Stomach (tissue), 19 donors: ENCODE measurements at places on chromosomes 16 and 17. TPM values are rescaled to one million over a fixed set of nuclear protein-coding genes. Genes with fewer than 3 reads are reported as not detected.

DNA sequence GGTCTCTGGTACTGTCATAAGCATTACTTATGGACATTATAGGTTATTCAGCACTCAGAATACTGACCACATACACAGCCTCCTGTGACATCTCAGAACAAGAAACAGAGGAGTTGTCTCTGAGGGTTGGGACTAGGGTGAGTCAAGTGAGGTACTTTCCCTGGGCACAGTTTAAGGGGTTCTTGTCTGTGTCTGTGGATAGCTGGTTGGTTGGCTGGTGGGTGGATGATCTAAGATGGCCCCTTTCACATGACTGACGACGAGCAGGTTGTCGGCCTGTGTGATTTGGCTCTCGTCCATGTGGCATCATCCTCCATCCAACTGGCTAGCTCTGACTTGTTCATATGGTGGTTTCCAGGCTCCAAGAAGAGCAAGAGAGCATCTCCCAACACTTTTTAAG lies 163.9 kb downstream of the PRKCB start:
- no peak overlapping the region for H3K27ac ChIP-seq
- H3K4me1 ChIP-seq = no peaks in the 10 kb centered on the region
- no peaks in the 10 kb centered on the region for H3K36me3 ChIP-seq
- no peak for DNase-seq
- no peaks in the 10 kb centered on the region for H3K27me3 ChIP-seq

- H3K27me3 ChIP-seq = no peaks in the 10 kb centered on the region
- no peaks in the 10 kb centered on the region for H3K4me1 ChIP-seq
- H3K4me3 ChIP-seq = no peak overlapping the region
- DNase-seq = no peak
Observed at GRCh38 chr16:87995644-87996043, 44.4 kb downstream of the BANP start.

DNA sequence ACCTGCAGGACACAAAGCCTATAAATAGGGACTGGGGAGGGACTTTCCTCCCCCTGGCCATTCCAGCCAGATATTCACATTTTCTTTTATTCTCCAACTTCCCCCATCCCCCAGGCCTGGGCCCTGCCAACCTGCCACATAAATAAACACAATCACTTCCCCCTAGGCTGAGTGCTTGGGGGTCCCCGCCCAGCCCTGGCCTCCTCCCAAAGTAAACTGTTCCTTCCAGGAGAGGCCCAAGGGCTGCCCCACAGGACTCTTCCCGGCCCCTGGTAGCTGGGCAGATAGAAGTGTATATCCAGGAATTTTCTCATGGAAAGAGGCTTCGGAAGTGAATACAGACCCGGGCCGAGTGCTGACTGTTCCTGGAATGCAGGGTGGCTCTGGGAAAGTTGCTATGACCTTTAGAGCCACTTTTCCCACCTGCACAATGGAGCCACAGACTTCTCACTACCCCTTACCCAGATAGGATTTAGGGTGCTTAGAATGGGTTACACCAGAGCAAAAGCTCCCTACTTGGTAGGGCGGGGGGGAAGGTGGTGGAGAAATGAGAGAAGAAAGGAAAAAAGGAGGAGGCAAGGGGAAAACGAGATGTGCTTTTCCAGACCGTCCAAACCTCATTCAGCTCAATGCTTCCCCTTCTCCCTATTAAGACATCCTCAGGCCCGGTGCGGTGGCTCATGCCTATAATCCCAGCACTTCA lies 8.5 kb downstream of the CSF3 start:
- no peaks in the 10 kb centered on the region for H3K27me3 ChIP-seq
- no peak overlapping the region for H3K4me3 ChIP-seq
- peak; percentile 89 for DNase-seq

GRCh38 chr17:43219001-43219400 lies 7.3 kb downstream of the TMEM106A start:
- peaks cover 58% of the 10 kb centered on the region for H3K36me3 ChIP-seq
- no peak for DNase-seq
- no peak overlapping the region for H3K27ac ChIP-seq
- H3K27me3 ChIP-seq = no peaks in the 10 kb centered on the region
- no peak overlapping the region for H3K4me3 ChIP-seq

DNA sequence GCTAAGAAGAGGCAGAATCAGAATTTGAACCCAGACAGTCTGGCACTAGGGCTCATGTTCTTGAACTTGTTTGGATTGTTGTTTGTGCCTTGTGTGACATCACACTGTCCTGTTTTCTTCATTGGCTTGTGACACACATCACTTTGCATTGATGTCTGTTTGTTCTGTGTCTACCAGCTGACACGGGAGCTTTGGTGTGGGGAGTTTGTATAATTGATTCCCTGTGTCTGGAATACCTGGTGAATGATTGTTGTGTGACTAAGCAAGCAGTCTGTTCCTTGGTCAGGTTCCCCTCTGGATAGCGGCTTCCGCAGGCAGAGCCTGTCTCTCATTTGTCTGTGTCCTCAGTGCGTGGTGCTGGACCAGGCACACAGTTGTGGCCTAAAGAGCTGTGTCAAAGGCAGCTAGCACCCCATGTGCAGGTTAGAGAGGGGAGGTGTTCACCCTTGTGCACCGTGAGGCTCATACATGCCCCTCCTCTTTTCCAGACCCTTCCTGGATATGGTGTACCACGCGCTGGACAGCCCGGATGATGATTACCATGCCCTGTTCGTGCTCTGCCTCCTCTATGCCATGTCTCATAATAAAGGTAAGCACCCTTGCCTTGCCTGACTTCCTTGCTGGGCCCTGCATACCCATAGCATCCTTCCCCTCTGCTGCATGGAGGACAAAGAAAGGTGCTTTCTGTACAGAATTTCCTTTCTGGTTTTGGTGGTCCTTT lies 80.1 kb downstream of the CLEC16A start:
- peaks cover 25% of the 10 kb centered on the region for H3K36me3 ChIP-seq
- no peak overlapping the region for H3K27ac ChIP-seq
- H3K4me1 ChIP-seq = no peaks in the 10 kb centered on the region
- H3K4me3 ChIP-seq = no peak overlapping the region

The ITGAL gene
- total RNA-seq = 29.3 TPM

- no peaks in the 10 kb centered on the region for H3K36me3 ChIP-seq
- no peak overlapping the region for H3K27ac ChIP-seq
- DNase-seq = no peak
- H3K27me3 ChIP-seq = no peaks in the 10 kb centered on the region
- no peak overlapping the region for H3K4me3 ChIP-seq
Observed at GRCh38 chr16:64398793-64399192, 723.1 kb downstream of the CDH11 start.

The ADAM11 gene
- not detected for total RNA-seq

DNA sequence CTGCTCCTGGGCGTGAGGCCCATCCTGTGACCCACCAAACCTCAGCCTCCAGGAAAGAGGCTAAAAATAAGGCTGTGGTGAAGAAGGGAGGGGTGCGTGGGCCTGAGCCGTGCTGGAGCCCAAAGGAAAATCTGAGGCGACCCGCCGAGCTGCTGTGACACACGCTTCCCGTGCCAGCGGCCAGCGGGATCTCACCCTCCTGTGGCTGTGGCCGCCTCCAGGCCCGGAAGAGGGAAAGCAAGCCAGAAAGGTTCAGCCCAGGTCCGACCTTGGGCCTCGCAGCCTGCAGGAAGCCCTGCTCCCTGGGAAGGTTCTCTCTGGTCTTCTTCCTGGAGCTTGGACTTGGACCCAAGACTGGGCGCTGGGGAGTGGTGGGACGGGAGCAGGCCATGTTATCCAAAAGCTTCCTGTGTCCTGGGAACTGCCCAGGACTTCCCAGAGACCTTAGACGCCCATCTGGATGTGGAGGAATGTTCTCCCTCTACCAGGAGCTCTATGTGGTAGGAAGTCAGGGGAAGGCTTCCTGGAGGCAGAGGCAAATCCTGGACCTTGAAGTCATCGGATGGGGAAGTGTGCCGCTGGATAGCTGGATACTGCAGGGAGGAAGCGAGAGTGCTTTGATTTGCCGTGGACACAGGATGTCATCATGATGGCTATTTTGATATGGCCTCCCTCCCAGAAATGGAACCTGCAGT lies 11.4 kb downstream of the SPNS2 start:
- no peaks in the 10 kb centered on the region for H3K27me3 ChIP-seq
- peak overlapping the region; percentile 64 for H3K27ac ChIP-seq
- DNase-seq = peak; percentile 51
- no peaks in the 10 kb centered on the region for H3K36me3 ChIP-seq
- H3K4me3 ChIP-seq = no peak overlapping the region
- peaks cover 75% of the 10 kb centered on the region for H3K4me1 ChIP-seq

The ANKRD40CL gene
- 1.4 TPM for total RNA-seq

- H3K36me3 ChIP-seq = peaks cover 9% of the 10 kb centered on the region
- peaks cover 13% of the 10 kb centered on the region for H3K4me1 ChIP-seq
- H3K4me3 ChIP-seq = no peak overlapping the region
- no peak for DNase-seq
Observed at GRCh38 chr17:78027121-78027520, 68.6 kb downstream of the TNRC6C start.

DNA sequence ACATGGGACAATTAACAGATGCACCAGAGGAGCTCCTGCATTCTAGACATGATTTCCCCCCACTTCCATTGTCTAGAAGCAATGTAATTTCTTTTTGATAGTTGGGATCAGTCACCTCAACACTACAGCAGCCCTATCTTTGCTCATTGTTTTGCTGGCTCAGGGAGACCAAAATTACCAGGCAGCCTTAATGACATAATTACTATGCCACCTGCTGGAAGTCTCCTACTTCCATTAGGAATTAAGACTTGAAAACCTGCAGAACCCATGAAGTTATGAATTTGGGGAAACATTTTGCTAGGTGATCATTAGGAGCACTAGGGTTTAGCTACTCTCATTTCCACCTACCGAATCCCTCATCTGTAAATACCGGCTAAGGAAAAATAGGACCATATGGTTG lies 312.0 kb upstream of the CA10 start:
- no peaks in the 10 kb centered on the region for H3K27me3 ChIP-seq
- no peak overlapping the region for H3K27ac ChIP-seq
- no peaks in the 10 kb centered on the region for H3K36me3 ChIP-seq
- DNase-seq = no peak
- no peak overlapping the region for H3K4me3 ChIP-seq
- H3K4me1 ChIP-seq = no peaks in the 10 kb centered on the region

The CBFA2T3 gene
- total RNA-seq = 3.8 TPM

DNA sequence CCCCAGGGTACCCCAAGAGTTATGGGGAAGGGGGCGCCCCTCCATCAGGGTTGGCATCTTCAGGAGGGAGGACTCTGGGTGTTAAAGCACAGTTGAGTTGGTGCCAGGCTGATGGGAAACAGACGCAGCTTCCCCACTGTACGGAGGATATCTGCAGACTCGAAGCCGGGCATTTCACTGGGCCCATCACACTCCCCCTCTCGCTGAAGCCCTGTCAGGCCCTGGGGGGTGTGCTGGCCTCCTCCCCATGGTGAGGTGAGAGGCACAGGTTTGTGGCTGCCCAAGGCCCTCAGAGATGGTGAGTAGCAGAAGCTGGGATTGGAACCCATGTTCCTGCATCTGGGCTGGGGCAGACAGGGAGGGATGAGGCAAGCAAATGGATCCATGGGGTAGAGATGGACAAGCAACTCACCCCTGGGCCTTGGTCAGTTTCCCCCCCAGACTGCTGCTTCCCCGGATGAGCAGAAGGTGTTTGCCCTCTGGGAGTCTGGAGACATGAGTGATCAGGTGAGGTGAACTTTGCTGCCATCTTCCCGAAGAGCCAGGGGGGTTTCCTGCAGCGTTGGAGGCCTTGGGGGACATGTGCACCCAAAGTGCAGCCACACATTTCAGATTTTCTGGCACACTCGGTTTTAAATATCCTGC lies 31.0 kb downstream of the POLR3E start:
- H3K27ac ChIP-seq = no peak overlapping the region
- peaks cover 86% of the 10 kb centered on the region for H3K36me3 ChIP-seq
- no peak for DNase-seq

DNA sequence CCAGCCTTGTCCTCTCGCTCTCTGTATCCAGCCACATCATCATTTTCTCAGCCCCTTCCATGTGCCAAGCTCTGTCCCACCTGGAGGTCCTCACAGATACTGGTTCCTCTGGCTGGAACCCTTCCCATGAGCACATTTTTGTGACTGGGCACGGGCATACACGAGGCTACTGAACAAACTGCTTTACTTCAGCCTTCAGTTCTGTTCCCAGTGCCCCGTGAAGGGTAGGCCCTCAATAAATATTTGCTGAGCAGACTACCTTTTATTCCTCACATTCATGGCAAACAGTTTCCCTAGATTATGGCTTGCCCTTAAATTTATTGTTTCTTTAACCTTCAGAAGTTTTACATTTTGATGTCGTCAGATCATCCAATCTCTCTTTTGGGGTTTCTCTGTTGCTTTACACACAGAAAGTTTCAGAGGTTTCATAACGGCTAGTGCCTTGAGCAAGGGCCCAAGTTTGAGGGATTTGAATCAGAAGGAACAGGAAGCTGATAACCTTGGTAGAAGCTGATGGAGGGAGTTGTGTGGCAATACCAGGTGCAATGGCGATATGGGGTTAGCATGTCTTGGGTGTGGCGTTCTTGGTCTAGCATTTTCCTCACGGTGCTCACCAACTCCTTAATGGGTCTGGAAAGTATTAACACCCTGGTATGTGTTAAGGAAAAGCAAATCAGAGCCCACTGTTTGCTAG lies 27.8 kb downstream of the TMEM92 start:
- H3K27ac ChIP-seq = peak overlapping the region; percentile 88
- H3K36me3 ChIP-seq = no peaks in the 10 kb centered on the region
- H3K4me3 ChIP-seq = peak overlapping the region; percentile 25
- H3K27me3 ChIP-seq = no peaks in the 10 kb centered on the region
- H3K4me1 ChIP-seq = peaks cover 16% of the 10 kb centered on the region
- peak; percentile 79 for DNase-seq

DNA sequence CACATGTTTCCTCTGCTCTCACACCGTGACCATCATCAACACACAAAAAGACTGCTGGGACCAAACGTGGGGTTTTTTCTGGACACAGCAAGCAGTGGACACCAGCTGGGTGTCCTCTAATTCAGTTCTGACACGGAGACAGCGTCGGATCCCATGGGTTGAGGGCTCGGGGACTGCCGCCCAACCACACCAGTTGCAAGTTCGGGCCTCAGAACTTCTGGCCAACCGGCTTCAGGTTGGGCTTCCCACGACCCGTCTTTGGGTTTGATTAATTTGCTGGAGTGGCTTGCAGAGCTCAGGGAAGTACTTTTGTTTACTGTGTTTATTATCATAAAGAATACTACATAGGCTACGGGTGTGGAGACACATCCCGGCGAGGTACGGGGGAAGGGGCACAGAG lies 97.8 kb downstream of the BANP start:
- no peak overlapping the region for H3K4me3 ChIP-seq
- H3K27ac ChIP-seq = no peak overlapping the region
- peaks cover 76% of the 10 kb centered on the region for H3K36me3 ChIP-seq
- H3K4me1 ChIP-seq = no peaks in the 10 kb centered on the region

The DRC3 gene
- 1.1 TPM for total RNA-seq

The CRYM gene
- total RNA-seq = not detected
